ENCODE measurements at places on chromosomes 11 and 22.

DNA sequence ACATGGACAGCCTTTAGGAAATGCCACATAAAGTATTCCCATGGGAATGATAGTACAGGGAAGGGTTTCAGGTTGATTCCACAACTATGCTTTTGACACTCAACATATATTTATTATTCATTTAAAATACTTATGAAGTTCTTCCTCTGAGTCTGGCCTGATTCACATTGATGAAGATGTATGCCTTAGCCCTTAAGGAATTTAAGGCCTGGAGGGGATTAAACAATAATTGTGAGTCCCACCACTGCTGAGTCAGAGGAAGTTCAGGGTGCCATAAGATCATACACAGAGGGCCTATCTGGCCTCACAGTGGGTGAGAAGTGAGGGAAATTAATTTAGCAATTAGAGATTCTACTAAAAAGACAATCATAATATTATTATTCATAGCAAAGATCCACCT, 161.1 kb upstream of the SNX19 start:
- DNase-seq, result no peak

DNA sequence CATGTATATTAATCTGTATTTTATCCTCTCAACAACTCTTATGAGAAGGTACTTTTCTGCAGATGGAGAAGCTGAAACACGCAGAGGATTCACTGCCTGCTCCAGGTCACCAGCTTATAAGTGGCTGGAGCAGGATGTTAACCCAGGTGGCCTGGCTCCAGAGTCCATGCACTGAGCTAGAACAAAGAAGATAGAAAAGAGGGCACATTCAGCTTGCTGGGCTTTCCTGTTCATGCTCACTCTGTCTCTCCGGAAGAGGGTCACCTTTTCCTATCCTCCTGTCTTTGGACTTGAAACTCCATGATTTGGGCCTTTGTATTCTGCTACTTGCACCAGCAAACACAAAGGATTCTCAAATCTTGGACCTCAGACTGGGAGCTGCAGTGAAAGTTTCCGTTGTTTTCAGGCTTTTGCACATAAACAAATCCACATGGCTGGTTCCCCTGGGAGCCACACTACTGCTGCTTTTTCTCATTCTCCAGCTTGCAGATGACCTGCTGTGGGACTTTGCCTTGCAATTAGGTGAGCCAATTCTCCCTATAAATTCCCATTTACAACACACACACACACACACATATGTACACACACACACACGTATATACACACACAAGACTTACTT, 117.3 kb upstream of the GRK3 start:
- no peak for DNase-seq

DNA sequence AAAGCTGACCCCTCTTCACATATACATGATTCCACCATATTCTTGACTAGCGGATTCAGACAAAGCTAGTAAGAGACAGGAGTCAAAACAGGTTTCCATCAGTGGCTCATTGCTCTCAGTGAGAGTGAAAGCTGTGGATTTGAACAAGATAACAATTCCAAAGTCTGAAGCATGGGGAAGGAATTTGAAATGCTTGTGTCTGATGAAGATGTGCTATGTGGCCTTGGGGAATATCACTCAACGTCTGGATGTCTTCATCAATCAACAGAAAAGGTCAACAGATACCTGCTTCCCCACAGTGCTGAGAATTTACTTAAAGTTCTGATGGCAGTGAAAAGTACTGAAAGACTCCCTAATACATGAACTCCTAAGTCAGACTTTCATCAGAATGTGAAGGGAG, 46.9 kb upstream of the SESN3 start:
- DNase-seq, result no peak

DNA sequence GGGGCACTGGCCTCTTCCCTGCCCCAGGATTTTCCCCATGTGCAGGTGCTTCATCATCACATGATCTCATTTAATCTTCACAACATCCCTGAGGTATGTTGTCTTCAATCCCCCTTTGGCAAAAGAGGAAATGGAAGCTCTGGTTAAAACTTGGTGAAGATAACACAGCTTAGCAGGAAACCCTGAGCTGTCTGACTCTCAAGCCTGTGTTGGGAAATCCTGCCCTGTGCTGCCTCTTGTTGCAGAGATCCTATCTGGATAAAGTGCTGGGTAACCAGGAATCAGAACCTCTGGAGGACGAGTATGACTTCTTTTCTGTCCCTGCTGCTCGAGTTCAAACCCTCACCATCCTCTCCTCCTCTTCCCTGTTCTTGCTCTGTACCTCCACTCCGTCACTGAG, 13.1 kb upstream of the E2F8 start:
- DNase-seq, result no peak

- peak; percentile 40 for DNase-seq
Measured at GRCh38 chr22:22770280-22770871, 117.2 kb upstream of the IGLL5 start.

DNA sequence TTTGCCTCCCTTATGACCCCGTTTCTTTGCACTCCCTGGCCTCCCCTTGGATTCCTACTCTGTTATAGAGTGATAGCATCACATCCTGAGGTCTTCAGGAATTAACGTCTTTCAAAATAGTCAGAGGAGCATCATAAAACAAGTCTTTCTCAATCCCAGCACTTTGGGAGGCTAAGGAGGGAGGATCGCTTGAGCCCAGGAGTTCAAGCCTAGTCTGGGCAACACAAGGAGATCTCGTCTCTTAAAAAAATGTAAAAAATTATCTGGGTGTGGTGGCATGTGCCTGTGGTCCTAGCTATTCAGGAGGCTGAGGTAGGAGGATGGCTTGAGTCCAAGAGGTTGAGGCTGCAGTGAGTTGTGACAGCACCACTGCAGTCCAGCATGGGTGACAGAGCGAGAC, 68.7 kb upstream of the AMPD3 start:
- no peak for DNase-seq
